Hepatic stellate cell (primary cell): ENCODE measurements at places on chromosomes 5 and 9.
A peak's percentile ranks its signal among the peaks of the same experiment; 100 is the strongest.

DNA sequence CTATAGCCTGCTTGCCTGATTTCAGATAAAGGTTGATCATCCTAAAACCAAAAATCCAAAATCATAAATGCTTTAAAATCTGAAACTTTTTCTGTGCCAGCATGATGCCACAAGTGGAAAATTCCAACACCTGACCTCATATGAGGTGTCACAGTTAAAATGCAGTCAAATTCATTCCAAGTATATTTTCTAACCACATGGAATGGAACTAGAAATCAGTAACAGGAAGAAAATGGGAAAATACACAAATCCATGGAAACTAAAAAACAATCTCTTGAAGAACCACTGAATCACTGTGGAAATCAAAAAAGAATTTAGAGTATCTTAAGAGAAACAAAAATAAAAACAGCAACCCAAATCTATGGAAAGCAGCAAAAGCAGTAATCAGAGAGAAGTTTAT lies 297.5 kb upstream of the COX7C start:
- no peak for DNase-seq

DNA sequence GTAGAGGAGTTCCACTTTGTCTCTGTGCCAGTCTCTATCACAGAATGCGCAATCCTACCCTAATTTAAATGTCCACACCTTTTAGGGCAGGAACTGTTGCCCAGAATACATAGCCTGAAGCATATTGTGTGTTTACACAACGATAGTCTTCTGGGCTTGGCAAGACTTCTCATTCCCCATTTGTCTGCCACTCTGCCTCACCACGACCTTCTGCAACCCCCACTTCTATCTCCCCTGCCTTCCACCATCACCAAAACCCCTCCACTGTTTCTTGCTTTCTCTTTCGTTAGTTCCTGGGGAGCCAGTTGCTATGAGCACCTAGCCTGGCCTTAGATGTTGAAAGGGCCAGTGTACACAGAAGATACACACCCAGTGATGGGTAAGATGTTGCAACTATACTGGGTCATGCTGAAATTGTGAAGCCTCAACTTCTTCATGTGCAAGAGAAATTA lies 883 bp upstream of the RNF145 start:
- no peak for DNase-seq

GRCh38 chr9:34809504-34810186 lies 99.7 kb upstream of the CCL21 start:
- peak; percentile 5 for DNase-seq

DNA sequence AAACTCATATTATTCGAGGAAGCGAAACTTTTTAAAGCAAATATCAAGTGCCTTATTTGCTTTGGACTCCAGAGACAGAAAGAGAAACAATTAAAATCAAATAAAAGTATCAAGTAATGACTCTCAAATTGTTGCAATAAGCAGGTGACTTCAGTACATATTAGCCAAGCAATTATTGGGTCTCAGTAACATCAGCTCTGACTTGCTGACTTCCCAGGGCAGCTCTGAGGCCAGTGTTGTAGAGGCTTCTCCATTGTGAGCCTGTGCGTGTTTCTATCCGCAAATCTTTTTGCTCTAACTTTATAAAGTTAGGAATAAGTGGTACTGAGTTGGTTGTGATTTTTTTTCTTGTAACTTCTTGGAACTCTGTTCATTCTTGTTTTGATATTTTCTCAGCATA lies 186.8 kb upstream of the PRLR start:
- DNase-seq = no peak

GRCh38 chr9:2992427-2992826 lies 148.5 kb upstream of the PUM3 start:
- DNase-seq = no peak

GRCh38 chr9:1979741-1980367 lies 35.3 kb upstream of the SMARCA2 start:
- no peak for DNase-seq

- DNase-seq = no peak
Observed at GRCh38 chr5:126499853-126500342, 76.7 kb downstream of the GRAMD2B start.

DNA sequence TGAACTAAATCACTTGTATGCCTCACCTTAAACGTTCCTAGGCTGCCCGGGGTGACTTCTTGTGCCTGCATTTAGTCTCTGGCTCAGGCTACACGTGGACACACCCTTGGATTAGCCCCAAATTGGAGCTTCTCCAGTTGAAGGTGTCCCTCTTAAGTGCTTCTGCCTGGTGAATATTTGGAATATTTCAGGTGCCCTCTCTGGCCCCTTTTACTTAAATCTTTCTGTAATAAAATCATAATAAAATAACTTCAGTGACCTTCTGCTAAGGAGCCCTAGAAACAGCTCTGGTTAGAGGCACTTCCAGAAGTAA lies 74.3 kb upstream of the KLF9 start:
- DNase-seq = no peak

GRCh38 chr5:175847503-175847902 lies 23.9 kb upstream of the CPLX2 start:
- peak; percentile 44 for DNase-seq

GRCh38 chr9:19180991-19181390 lies 49.5 kb upstream of the DENND4C start:
- DNase-seq = no peak
